ENCODE measurements at places on chromosomes 12 and 14.
A peak's percentile ranks its signal among the peaks of the same experiment; 100 is the strongest.

DNA sequence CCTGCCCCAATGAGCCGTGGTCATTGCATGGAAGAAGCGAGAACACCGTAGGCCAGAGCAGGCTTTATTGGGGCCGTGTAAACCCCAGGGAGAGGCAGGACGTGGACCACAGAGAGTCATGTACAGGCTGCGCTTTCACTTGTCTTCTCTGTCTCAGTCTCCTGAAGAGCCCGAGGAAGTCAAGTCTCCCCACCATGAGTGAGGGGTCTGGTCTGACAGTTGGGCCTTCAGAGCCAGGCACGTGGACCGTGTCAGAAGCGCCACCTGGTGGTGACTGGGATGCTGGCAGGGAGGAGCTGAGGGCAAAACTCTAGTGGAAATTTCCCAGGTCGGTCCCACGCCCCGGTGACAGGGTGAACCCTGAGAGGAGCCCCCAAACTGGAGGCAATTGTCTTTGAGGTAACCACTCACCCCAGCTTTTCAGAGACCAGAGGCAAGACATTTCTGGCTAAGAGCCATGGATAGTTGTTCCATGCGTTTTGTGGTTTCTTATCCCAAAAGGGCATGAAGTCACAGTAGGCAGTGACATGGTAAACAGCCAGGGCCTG is 17.4 kb downstream of the RPS6KL1 start:
- no peak for DNase-seq

DNA sequence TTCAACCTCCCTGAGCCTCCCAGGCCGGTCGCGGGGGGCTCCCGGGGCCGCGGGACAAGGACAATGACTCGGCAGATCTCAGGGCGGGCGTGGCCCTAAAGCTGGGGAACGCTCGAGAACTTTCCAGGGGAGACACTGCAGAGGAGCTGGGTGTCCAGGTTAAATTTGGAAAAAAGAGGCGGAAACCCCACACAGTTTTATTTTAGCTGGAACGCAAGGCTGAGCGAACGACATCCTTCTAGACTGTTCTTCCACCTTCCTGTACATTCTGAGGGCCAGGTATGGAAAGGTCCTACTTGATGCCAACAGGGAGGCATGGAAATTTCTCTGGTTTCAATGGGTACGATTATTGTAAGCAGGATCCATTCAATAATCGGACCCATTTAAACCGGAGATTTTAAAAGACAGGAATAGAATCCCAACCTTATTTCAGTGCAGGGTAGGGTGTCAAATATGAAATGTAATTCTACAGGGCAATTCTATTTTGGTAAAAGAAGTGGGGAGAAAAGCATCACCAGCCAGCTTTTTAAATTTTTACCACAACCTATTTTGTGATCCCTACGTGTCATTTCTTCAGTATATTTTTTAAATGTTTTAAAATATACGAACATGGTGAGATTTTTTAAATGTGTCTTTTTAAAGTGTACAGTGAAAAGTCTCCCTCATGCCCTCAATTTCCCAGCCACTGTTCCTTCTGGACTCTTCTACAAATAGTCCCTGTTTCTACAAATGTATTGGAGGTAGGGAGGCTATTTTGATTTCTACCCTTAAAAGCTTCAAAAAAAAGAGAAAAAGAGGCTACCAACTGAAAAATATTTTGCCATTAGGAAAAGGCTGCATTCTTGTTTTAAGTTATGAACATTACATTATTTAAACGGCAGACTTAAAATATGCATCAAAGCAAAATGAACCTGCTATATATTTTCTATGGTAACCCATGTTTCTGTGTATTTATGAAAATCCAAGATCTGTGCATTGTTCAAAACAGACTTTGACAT is 1.1 kb upstream of the UBC start:
- no peak for DNase-seq

GRCh38 chr12:130825771-130826150 is 13.3 kb downstream of the STX2 start:
- DNase-seq: no peak

DNA sequence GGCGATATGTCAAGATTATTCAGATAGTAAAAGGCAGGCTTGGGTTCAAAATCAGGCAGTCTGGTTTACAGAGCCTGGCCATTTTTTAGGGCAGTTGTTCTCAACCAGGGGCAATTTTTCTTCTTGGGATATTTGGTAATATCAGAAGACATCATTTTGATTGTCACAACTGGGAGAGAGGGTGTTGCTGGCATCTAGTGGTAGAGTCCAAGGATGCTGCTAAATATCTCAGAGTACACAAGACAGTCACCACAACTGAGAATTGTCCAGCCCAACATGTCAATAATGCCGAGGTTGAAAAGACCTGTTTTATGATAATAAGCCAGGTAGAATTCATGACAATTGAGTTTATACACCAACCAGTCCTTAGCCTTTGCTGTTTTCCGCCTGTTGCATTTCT is 733.9 kb downstream of the NRXN3 start:
- no peak for DNase-seq

- DNase-seq: peak; percentile 17
Measured at GRCh38 chr12:76032043-76032981, 736 bp upstream of the PHLDA1 start.

GRCh38 chr12:12685305-12685704 is 10.7 kb downstream of the GPR19 start:
- DNase-seq: no peak

DNA sequence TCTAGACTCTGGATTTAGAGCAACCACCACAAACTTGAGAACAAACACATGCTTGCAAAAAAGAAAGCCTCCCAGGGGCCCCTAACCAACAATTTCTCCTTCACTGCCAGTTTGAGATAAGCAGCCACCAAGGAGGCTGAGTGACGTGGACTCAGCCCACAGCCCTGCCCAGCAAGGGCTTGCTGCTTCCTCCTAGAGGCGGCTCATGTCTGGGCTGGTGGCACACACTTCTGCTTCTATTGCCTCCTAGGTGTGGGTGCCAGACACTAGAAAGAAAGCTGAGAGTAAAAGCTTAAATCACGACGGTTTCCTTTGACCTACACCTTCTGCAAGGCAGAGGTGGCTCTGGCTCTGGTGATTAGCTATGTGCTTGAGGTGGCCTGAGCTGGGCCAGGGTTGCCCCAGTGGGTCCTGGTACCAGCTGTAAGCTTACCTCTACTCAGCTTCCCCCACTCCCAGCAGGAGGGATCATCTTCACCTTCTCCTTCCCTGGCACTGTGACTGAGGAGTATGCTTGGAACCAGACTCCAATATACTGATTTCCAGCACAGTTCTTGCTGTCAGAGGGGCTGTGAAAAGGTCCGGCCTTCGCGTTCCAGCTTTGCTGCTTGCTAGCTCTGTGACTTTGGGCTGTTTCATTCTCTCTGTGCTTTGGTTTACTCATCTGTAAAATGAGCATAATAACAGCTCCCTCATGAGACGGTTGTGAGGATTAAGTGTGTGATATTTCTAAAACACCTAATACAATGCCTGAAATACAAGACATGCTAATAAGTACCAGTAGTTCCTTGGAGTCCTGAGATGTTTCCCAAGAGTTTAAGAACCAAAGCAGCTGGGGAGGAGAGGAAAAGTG is 89.7 kb upstream of the PARP11 start:
- DNase-seq: no peak

- no peak for DNase-seq
Measured at GRCh38 chr12:75695926-75696325, 184.5 kb upstream of the KRR1 start.

DNA sequence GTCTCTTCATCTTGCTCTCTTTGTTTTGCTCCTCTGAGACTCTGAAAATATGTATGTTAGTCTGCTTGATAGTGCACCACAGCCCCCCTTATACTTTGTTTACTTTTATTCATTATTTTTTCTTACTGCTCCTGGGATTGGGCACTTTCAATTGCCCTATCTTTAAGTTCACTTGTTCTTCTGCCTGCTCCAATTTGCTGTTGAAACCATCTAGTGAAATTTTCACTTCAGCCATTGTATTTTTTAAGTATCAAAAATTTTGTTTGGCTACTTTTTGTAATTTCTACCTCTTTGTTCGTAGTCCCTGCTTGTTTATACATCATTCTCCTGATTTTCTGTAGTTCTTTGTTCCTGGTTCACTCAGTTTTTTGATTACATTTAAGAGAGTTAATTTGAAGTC is 223.3 kb downstream of the SLC38A4 start:
- no peak for DNase-seq

Measured in NCI-H526 treated with DMSO at 0.1 percent for 48 hours (cell line).